ENCODE measurements at places on chromosomes 12 and 14. TPM values are rescaled to one million over a fixed set of nuclear protein-coding genes. Genes with fewer than 3 reads are reported as not detected.

GRCh38 chr14:97185186-97185585 is 388.0 kb downstream of the VRK1 start:
- no peak for DNase-seq

The CFAP54 gene
- 5.9 TPM for total RNA-seq

The IFI27 gene
- total RNA-seq, result 12.2 TPM

DNA sequence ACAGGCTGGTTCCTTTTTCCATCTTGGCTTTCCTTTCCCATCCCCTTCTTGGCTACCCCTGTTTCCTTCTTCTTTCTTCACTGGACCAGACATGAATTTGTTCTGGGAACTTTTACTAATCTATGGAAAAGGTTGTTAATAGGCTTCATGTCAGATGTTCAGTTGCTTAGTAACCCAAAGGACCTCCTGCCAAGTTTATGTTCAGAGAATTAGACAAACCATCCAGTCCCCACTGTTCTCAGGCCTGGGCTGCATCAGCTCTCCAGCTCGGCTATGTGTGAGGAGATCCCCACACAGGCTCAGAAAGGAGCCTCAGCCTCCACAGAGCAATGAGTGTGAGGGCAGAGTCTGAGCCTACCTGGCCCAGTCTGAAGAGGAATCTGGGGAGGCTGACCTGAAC is 78.0 kb downstream of the AKAP6 start:
- DNase-seq, result no peak

The RASSF9 gene
- 0.47 TPM for total RNA-seq

The PMEL gene
- not detected for total RNA-seq

DNA sequence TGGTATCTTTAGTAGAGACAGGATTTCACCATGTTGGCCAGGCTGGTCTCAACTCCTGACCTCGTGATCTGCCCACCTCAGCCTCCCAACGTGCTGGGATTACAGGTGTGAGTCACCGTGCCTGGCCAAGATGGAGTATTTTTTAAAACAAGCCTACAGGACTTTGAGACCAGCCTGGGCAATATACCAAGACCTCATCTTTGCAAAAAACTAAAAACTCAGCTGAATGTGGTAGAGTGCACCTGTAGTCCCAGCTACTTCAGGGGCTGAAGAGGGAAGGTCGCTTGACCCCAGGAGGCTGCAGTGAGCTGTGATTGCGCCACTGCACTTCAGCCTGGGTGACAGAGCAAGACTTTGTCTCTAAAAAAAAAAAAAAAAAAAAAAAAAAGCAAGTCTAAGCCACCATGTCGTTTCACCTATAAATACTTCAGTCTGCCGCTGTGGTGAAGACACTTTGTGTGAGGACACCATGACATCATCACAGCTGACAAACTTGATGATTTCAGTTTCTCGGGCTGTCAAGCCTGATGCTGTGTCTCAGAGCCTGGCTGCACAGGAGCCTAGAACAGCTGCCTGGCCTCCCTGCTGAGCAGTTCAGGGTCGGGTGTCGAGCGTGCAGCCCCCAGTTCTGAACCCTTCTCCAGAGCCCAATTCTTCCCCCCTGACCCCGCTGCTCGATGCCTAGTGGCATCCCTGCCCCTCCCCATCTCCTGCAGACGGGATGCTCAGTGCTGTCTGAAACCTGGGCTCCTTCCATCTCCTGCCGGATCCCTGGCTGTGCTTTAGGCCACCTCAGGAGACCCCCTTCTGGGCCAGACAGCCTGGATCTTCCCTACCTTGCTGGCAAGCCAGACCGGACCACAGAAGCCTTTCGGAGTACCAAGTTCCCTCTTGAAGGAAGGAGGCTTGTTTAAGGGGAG is 119.2 kb upstream of the EVL start:
- no peak for DNase-seq

The C12orf54 gene
- not detected for total RNA-seq

The BCL11B gene
- total RNA-seq, result 27.0 TPM

DNA sequence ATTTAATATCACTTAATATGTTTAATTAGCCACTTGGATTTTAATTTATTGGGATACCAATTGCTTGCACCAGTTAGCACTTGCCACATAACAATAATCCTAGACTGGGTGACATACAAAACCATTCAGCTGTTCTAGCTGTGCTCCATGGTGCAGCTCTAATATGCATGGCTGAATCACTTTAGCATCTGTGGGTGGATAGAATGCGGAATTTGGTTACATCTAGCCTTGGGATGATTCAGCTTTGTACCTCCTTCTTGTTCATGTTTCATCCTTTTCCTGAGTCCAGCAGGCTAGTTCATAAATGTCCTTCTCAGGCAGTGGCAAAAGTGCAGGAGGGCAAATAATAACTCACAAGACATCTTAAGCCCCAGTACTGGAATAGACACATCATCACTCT is 1263.0 kb downstream of the LRFN5 start:
- no peak for DNase-seq

The SPX gene
- total RNA-seq, result 0.16 TPM

The PTGER2 gene
- not detected for total RNA-seq

The ACSS3 gene
- total RNA-seq, result 8.9 TPM

GRCh38 chr12:14868916-14869506 is 16.6 kb downstream of the MGP start:
- no peak for DNase-seq

GRCh38 chr14:75264036-75264435 is 14.6 kb upstream of the FOS start:
- no peak for DNase-seq

DNA sequence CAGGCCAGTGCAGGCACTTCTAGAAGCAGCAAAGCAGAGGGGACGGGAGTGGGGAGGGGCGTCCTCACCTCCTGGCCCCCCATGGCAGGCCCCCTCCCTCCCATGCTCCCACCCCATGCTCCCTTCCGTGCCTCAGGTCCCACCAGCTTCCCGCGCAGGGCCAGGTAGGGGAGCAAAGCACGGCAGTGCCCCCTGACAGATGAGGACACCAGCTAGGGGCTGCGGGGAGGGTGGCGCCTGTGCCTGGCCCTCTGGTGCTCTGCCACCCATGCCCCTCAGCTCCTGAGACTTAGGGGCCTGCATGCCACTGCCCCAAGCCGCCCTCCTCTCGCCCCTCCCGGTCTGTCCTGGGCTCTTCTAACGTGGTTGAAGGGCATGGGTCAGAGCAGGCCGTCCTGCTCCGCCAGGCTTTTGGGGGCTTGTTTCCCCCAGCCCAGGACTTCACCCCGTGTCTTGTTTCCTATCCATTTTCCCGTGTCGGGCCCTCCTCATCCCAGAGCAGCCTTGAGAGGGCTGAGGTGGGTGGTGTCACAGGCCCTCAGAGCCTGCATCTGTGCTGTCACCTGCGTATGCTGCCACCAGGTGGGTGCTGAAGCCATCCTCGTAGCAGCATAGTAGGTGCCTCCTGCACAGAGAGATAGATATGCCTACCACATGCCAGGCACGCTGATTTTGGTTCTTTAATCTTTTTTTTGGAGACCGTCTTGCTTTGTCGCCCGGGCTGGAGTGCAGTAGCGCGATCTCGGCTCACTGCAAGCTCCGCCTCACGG is 10.2 kb downstream of the TRMT61A start:
- no peak for DNase-seq

- no peak for DNase-seq
Observed at GRCh38 chr12:63387771-63388170, 236.8 kb upstream of the AVPR1A start.

- no peak for DNase-seq
Observed at GRCh38 chr12:87094356-87094755, 838.2 kb upstream of the MGAT4C start.

- DNase-seq, result no peak
Observed at GRCh38 chr14:27327095-27327494, 729.3 kb upstream of the NOVA1 start.

The BCL2L14 gene
- not detected for total RNA-seq

The KLRF2 gene
- not detected for total RNA-seq

DNA sequence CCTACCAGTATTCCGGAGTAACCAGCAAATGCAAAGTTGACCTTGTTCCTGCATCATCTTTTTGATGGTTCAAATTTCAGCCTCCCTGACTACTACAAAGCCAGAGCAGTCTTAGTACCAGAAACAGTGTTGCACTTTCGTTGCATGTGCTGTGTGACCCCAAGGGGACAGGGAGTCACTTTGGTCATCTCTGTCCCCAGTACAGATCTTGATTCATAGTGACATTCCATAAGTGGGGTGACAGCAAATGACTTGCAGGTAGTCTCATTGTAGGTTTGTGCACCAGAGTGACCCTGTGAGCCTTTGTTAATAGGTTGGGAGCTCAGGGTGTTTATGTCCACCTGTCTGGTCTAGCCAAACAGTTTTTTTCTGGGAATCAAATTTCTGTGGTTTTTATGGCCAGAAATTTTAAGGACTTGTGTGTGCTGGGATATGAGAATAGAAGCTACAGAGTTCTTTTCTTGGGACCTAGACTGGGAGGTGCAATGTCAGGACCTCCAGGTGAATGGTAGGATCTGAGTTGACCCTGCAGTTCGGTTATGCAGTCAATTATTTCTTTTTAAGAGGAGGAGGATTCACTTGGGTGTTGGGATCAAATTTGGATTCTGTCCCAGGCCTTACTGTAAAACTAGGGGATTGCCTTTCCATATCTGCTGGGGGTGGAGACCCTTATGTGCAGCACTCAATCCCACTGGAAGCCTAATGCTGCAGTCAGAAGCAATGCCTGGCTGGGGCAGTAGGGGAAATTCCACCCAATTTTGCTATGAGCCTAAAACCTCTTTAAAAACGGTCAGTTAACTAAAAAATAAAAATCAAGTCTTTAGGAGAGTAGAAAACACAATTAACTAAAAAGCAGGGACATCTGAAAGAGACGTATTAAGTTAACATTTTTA is 10.1 kb downstream of the EIF5 start:
- DNase-seq, result no peak

GRCh38 chr14:104370256-104370870 is 209.2 kb upstream of the C14orf180 start:
- DNase-seq, result no peak

- DNase-seq, result no peak
Observed at GRCh38 chr12:104090685-104091084, 26.4 kb downstream of the HCFC2 start.

DNA sequence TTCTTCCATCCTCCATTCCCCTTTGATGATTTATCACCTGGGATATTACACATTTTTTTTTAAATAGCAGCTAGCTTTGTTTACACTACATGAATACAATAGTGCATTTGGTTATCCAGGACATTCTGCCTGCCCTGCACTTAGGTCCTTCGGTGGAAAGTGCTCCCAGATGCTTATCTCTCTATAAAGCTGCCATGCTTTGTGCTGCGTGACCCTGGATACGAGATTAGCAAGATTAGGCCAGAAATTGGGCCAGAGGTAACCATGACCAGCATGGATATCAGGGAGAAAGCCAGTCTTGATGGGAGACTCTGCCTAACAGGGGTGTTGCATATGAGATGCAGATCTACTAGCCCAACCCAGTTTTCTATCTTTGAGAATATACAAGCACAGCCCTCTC is 12.1 kb upstream of the KRT83 start:
- DNase-seq, result no peak

- no peak for DNase-seq
Observed at GRCh38 chr12:13433768-13434167, 237.2 kb downstream of the EMP1 start.

DNA sequence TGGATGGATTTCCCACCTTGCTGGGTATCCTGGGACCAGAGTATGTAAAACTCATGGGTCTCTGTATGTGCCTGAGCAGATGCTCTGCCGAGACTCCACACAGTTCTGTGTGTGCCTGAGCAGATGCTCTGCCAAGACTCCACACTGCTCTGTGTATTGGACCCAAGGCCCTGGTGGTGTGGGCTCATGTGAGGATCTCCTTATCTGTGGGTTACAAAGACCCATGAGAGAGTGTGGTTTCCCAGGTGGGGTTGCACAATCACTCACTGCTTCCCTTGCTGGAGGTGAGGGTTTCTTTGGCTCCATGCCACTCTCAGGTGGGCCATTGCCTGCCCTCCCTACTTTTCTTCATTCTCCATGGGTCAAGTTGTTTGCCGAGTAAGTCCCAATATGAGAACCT is 141.5 kb downstream of the TBC1D30 start:
- DNase-seq, result no peak

- DNase-seq, result no peak
Observed at GRCh38 chr12:55116152-55116551, 10.1 kb upstream of the OR9K2 start.

- DNase-seq, result no peak
Observed at GRCh38 chr12:50529345-50529744, 24.6 kb downstream of the DIP2B start.

GRCh38 chr14:60175255-60175902 is 10.2 kb upstream of the DHRS7 start:
- DNase-seq, result no peak

The TPI1 gene
- total RNA-seq, result 179 TPM

The FAM186B gene
- total RNA-seq, result not detected

GRCh38 chr12:29054858-29055663 is 94.0 kb upstream of the FAR2 start:
- no peak for DNase-seq

DNA sequence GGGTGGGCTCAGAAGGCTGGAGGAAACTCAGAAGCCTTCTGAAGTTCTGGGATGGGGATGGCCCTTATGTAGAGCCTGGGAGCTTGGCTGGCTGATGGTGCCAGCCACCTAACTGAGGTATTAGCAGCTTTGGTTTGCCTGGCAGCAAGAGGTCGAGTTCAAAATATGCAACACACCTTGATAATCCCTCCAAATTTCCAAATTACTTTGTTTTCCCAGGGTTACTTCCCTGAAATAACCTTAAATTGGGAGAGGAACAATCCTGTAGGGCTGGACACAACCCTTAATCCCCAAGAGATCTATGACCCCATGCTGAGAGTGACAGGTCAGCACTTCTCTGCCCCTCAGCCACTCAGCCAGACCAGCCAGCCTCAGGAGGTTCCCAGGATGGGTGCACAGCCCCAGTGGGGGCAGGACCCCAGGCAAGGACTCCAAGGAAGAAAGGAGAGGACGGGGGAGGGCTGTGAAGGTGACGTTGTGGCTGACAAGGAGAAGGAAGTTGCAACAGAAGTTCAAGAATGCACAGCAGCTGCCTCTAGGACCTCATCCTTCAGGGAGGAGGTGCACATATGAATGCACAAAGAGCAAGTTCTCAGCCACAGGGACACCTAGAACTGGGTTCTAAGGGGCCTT is 18.6 kb upstream of the KRT77 start:
- DNase-seq, result no peak

DNA sequence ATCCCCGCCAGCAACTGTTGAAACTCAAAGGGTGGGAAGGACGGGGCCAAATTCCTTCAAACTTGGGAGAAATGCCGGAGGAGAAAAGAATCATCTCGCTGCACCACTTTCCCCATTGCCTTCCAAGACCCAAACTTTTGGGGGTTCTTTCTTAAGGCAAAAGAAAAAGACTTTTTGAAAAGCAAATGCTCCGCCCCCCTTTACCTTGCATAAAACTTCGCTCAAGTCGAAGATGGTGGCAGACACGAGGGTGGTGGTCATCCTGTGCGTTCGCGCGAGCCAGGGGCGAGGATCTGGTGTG is 239 bp downstream of the ZFP36L1 start:
- DNase-seq, result no peak

DNA sequence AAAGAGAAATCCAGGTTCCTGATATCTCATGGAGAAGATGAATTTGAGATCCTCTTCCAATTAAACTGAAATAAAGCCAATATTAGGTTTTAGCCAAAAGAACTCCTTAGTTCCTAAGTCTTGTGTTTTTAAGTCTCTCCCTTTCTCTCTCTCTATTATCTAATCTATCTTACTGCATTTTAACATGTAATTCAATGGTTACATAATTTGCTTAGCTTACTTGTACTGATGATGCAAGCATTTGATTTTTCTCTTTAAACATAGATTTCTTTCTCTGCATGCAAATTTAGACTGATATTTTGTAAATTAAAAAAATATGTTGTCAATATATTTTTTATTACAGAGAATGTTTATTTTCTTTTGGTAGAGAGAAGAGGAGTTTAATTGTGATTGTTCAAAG is 78.2 kb downstream of the MIPOL1 start:
- DNase-seq, result no peak

All from occipital lobe (tissue), 3 donors.